ENCODE measurements at places on chromosomes 4 and X.

GRCh38 chr4:66955784-66956183 is 589.5 kb downstream of the CENPC start:
- DNase-seq = no peak

GRCh38 chrX:25022499-25023325 is 6.9 kb upstream of the ARX start:
- no peak for DNase-seq

DNA sequence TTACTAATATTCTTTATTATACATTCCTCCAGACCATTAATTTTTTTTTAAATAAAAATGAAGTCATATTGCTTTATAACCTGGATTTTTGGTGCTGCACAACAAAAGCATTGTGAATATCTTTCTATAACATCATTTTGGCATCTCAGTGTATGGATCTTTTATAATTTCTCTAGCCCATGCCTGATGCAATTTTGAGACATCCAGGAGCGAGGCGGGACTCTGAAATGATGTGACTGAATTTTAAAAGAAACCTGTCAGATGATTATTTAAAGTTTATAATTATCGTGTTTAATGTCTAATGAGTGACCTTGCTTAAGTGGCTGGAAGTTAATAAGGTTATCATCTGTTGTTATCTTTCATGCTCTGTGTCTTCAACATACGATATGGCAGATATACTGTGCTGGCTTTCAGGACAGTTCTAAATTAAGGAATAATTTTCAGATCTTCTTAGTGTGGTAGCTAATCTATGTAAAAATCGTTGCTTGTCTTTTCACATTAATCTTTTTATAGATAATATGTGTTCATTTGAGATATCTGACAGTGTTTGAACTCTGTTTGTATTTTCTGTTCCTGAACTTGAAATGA is 58.8 kb downstream of the KIT start:
- no peak for DNase-seq

- no peak for DNase-seq
Observed at GRCh38 chr4:138775890-138776289, 239.7 kb upstream of the NOCT start.

DNA sequence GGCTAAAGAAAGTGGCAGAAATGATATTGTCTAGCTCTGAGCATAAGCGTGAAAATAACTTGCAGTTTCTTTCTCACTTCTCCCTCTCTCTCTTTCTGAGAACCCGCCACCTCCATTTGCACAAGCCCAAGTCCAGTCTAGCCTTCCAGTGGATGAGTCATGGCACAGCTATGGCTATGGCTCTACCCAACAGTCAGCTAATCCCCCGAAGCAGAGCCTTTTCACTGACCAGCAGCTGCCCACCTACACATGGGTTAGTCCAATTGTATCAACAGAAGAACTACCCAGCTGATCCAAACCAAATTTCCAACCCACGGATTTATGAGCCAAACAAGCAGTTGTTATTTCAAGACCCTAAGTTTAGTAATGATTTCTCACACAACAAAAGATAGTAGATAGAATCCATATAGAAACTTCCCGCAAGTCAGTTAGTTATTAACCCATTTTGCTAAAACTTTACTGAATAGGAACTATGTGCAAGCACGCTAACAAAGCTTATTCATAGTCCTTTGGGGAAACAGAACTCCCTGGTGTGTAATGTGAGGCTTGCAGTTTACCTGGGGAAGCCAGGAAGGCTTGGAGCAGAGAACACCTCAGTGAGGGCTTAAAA is 282.3 kb downstream of the INPP4B start:
- no peak for DNase-seq

- DNase-seq = no peak
Observed at GRCh38 chrX:39427492-39427891, 626.2 kb downstream of the MID1IP1 start.

- no peak for DNase-seq
Observed at GRCh38 chrX:22634751-22635150, 362.0 kb downstream of the CBLL2 start.

DNA sequence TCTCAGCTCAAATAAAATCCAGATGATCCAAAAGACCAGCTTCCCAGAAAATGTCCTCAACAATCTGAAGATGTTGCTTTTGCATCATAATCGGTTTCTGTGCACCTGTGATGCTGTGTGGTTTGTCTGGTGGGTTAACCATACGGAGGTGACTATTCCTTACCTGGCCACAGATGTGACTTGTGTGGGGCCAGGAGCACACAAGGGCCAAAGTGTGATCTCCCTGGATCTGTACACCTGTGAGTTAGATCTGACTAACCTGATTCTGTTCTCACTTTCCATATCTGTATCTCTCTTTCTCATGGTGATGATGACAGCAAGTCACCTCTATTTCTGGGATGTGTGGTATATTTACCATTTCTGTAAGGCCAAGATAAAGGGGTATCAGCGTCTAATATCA is 18.7 kb upstream of the TLR8 start:
- DNase-seq = no peak

All from upper lobe of right lung (tissue), 1 donor.